Stimulated activated CD8-positive, alpha-beta memory T cell treated with anti-CD3 and anti-CD28 coated beads, Interleukin-12 subunit alpha, Interleukin-12 subunit beta, amount 100 ng/mL, for 1 hour (primary cell): ENCODE measurements at places on chromosomes 1 and 21.

- no peak for DNase-seq
Observed at GRCh38 chr1:151192047-151192446, 2.0 kb upstream of the VPS72 start.

- peak; percentile 49 for DNase-seq
Observed at GRCh38 chr1:234980645-234981396, 147.8 kb downstream of the TOMM20 start.

- no peak for DNase-seq
Observed at GRCh38 chr1:11535761-11536572, 57.0 kb downstream of the DISP3 start.

- no peak for DNase-seq
Observed at GRCh38 chr1:19476450-19477190, 8.7 kb downstream of the CAPZB start.
